ENCODE measurements at places on chromosomes 6 and 20.

DNA sequence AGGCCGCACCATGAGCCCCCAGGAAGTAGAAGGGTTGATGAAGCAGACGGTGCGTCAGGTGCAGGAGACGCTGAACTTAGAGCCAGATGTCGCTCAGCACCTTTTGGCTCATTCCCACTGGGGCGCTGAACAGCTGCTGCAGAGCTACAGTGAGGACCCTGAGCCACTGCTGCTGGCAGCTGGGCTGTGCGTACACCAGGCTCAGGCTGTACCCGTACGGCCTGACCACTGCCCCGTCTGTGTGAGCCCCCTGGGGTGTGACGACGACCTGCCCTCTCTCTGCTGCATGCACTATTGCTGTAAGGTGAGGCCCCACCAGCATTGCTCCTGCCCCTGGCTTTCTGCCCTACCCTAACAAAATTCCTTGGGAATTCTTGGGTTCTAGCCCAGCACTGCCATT is 13.1 kb downstream of the DNPH1 start:
- DNase-seq, result no peak

GRCh38 chr6:129965096-129965495 is 53.3 kb upstream of the L3MBTL3 start:
- no peak for DNase-seq

- no peak for DNase-seq
Observed at GRCh38 chr6:119497988-119498727, 148.6 kb upstream of the MAN1A1 start.

DNA sequence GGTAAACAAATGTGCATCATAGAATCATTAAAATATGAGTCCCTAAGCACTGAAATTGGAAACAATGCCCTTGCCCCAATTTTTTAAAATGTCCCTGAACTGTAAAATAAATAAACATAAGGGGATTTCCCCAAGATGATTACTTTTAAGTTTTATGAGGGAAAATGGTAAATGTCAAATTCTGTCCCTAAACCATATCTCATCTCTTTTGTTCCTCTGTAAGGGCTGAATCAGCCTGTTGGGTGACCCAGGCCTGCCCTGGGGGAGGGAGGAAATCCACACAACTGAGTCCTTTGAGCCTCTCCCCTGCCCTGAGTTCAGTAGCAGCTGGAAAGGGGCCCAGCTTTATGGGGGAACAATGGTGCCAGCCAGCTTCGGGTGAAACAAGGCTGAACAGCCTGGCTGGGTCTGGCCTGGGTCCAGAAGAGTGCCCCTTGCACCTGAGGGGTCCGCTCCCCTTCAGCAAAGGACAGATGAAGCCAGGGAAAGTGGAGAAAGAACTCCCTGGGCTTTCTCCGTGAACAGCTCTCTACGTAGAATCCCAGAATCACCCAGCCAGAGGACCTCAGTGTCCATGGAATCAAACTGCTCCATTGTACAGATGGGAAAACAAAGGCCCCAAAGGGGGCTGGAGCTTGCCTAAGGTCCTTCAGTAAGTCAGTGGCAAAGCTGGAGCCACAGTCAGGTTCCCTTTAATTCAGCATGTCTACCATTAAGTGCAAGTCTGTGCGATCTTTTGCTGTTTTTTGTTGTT is 28.2 kb upstream of the ITCH start:
- no peak for DNase-seq

- no peak for DNase-seq
Observed at GRCh38 chr6:94150886-94151285, 731.5 kb upstream of the EPHA7 start.

DNA sequence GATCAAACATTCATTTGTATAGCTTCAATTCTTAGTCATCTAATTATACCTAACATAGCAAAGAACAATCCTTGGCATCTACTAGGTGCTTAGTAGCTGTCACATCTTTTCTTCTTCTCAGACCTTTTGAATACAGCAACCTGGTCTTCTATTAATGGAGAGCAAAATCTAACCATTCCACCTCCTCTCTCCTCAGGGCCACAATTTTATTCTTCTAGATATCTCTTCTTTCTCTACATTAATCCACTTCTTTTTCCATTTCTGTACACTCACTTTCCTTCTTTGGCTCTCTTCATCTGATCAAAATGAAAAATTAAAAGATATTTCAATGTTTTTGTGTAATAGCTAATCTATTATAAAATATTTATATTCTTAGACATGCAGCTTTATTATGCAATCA is 9.0 kb upstream of the HLA-DOA start:
- DNase-seq, result no peak

DNA sequence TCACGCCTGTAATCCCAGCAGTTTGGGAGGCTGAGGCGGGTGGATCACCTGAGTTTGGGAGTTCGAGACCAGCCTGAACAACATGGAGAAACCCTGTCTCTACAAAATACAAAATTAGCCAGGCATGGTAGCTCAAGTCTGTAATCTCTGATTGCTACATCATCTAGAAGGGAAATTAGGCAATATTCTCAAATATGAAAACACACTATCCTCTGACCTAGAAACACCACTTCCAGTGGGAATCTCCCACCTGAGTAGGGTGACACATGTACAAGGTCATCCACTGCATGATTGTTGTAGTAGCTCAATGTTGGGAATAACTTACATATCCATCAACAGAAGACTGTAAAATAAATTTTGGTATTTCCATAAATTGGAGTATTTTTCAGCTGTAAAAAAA is 19.1 kb upstream of the SIRPD start:
- no peak for DNase-seq

GRCh38 chr20:36344517-36345132 is 38.5 kb downstream of the DLGAP4 start:
- DNase-seq, result no peak

DNA sequence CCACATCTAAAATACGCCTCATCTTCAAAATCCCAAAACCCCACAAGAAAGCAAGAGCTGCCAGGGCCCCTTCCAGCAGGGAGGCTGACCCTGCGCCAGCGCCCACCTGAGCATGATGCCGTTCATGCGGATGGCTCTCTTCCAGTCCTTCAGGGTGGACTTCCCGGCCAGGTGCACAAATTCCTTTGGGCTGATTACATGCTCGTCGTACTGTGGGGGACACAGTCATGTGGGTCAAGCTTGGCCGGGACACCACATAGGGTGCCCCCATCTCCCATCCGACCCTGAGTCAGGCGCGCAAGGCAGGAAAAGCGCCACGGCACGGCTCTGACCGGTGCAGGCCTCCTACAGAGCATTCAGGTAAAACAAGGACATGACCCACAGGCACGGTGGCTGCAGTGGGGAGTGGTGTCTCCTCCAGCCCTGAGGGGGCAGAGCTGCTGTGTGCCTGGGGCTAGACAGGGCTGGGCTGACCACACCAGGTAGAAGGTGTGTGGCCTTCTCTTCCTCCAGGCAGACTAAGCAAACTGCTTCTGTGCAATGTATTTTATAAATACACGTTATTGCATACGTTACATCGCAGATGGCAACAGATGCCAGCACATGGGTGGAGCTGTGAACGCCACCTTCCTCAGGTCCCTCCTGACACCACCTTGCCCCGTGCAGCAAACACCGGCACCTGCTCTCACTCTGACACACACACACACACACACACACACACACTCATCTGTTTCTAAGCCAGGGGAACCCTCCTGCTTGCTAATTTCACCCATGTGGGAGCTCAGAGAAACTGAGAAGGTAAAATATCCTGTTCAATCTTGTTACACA is 23.8 kb upstream of the HELZ2 start:
- no peak for DNase-seq

DNA sequence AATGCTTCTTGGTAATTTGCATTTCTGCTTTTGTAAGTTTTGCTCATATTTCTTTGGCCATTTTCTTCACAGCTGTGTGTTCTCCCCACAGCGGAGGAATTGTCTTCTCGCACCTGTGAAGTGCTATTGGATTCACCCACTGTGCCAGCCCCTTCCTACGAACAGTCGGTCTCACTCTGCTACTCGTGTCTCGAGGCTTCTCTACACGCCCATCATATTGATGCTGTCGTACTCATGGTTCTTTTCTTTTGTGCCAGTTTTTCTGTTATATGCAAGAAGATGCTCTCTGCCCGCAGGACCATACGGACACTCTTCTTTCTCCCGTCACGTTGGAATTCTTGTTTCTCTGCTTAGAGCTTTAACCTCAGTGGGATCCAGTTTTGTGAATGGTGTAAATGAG is 200.3 kb downstream of the DLL1 start:
- no peak for DNase-seq

Data from activated naive CD4-positive, alpha-beta T cell (primary cell).